ENCODE measurements at places on chromosomes 2 and 18.

- no peak for DNase-seq
These were observed 150.4 kb downstream of the TMEM163 start for GRCh38 chr2:134568413-134568812.

- DNase-seq = no peak
These were observed 1586.8 kb upstream of the ACVR2A start for GRCh38 chr2:146258071-146258470.

DNA sequence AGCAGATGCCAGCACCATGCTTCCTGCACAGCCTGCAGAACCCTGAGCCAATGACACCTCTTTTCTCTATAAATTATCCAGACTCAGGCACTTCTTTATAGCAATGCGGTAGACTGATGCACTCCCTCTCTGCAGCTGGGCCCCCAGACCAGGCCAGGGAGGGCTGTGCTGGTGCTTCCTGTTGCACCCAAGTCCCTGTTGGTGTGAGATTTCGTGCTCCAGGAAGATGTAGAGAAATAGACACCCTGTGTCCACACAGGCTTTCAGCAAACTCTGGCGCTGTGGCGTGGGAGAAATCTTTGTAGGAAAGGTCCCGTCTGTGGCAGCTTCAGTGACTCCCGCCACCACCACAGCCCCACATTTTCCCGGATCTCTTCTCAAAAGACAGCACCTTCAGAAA, 572.2 kb downstream of the GALR1 start:
- DNase-seq = no peak

- DNase-seq = no peak
These were observed 207.7 kb downstream of the TNS1 start for GRCh38 chr2:217795067-217795466.

DNA sequence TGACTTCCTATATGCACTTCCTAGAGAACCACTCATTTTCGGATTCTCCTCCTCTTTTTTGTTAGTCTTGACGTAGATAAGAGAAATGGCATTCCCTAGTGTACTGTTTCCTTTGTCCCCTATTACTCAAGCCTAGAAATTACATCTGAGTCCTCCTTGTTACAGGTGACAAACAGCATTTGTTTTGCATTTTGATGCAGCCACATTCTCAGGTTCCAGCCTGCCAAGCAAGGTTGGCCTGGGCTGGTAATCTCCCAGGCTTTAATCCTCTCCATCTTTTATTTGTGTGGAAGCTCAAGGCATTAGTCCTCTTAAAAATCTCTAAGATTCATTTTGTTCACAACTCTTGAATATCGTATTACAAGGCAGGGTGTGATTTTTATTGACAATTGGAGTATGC, 318.0 kb upstream of the NRP2 start:
- no peak for DNase-seq

- no peak for DNase-seq
These were observed 476.1 kb downstream of the LPIN1 start for GRCh38 chr2:12222554-12222953.

- no peak for DNase-seq
These were observed 57.4 kb downstream of the CCBE1 start for GRCh38 chr18:59639821-59640220.

- no peak for DNase-seq
These were observed 322.0 kb downstream of the SUCLG1 start for GRCh38 chr2:84137034-84137433.

- no peak for DNase-seq
These were observed 8.6 kb downstream of the CLIP4 start for GRCh38 chr2:29123617-29124349.

- no peak for DNase-seq
These were observed 45.4 kb upstream of the SMIM21 start for GRCh38 chr18:75472906-75473305.

DNA sequence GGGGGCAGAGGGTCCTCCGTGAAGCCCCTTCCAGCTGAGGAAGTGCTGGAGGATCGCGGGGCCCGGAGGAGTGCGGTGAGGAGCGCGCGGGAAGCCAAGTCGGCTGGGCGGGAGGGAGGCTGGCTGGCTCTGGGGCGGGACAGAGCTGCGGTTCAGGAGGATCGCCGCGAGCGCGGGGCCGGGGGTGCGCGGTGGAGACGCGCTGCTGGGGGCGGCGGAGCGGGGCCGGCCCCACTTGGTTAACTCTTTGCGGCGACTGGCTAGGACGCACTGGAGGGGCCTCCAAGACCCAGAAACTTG, 464 bp downstream of the CYBRD1 start:
- no peak for DNase-seq

DNA sequence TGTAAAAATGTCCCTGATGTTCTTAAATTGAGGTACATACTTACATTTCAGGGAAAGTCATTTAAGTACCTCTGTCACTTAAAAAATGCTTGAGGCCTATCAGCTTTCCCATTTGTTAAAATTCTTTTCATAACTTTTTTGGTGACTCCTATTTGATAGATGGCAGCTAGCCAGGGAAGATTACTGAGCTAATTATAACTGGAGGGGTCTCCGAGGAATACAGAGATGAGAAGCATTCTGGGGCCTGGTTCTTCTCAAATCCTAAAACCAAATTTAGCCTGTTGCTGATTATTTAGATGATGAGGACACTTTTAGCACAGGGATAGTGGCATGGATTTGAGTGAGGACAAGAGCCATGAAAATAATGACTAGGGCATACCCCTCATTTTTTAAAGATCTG, 4.8 kb downstream of the UGP2 start:
- no peak for DNase-seq

DNA sequence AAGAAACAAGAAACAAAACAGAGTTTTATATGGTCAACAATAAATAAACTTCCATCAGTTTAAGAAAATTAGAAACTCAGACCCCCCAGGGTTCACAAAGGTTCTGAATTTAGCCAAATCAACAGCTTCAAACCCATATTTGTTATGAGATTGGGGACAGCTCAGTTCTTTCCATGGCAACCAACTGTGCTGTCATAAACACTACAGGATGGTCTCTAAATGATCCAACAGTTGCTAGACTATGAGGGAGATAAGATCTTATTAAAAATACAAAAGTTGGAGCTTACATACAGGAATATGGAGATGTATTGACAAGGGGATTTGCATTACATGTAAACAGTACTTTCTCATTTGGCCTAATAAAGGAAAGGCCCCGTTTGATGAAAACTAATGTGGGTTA, 154.6 kb upstream of the CTAGE1 start:
- no peak for DNase-seq

GRCh38 chr18:11689669-11690565, 853 bp downstream of the GNAL start:
- DNase-seq = no peak

DNA sequence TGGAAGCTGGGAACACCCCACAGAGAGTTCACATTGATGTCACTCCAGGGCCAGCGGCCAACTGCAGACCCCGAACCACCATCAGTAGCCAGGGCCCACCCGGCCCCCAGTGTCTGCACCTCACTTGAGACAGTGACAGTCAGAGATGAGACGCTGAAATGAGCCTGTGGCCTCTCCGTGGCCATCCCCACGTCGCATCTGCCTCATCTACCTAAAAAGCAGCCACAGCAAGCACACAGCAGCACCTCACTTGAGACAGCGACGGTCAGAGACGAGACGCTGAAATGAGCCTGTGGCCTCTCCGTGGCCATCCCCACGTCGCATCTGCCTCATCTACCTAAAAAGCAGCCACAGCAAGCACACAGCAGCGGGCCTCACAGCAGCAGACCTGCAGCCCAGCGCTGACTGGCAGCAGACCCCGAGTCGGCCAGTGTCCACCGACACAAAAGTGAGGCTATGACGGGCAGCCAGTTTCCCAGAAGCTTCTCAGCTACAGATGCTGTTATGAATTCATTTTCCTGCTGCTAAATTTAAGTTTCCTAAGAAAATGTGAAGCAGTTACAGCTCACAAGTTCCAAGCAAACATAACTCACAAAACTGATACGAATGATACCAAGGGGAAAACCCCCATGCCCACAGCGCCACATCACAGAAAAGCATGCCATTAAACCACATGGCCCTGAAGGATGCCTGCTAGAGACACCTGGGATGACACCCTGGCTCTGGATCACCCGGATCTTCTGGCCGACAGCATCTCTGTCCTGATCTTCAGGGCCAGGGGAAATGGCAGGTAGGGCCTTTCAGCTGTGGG, 27.7 kb downstream of the SNORC start:
- DNase-seq = no peak

DNA sequence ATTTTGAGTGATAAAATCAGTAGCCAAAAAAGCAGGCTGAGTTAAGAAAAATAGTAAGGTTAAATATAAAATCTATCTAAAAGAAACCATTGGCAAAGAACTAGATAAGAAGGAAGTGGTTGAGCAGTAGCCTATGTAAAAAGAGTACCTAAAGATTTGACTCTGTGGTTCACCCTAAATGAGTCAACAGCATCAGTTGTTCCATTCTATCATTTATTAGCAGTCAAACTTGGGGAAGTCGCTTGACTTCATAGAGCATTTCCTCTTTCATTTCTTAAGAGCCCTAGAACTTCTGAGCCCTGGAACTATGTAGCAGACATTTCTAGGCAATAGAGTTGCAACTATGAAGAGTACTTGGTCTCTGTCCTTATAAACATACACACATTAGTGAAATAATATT, 381.7 kb downstream of the NUP35 start:
- DNase-seq = no peak

DNA sequence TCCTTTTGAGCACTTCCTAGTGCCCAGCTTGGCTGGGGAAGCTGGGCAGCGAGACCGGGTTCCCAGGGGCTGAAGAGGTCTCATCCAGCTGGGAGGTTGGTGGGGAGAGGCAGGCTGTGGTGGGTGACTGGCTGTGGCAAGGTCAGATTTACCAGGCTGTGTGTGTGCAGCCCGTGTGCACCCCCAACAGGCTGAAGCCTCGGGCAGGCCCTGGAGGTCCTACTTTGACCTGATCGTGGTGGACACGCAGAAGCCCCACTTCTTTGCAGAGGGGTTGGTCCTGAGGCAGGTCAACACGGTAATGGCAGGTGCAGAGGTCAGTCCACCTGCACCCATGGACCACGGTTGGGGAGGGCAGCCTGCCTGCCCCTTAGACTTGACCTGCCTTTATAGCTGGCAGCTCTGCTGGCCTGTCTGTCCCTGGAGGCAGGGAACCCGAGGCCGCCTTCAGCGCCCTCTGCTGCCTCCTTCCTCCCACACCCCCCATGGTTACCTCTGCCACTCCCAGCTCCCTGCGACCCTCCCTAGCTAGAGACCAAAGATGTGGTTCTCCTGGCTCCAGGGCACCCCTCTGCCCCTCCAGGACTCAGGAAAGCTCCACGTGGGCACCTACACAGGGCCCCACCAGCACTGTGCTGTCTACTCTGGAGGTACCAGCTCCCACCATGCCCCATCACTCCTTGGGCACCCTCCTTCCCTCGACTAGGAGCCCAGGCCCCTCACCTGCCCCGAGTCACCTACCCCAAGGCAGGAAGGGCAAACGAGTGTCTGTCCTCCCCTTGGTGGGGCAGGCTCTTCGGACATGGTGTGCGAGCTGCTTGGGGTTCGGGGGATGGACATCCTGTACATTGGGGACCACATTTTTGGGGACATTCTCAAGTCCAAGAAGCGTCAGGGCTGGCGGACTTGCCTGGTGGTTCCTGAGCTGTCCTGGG, 4.0 kb downstream of the NT5DC4 start:
- DNase-seq = no peak

DNA sequence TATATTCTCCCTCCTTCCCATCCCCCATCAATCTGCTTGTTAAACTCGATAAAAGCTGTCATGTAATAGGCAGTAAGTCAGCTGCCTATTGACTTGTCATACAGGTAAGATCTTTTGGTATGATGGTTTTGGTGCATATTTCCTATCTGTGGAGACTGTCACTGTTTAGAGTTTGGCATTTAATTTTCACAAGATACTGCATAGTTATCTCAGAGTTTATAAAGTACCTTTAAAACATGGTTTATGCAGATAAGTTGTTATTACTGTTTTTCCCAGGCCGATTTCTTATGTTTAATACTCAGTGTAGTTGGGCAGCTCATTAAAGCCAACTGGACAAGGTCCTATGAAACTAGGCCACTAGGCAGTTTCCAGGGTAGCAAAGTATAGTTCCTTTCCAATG, 222.1 kb downstream of the GALNT13 start:
- no peak for DNase-seq

GRCh38 chr2:1675633-1676032, 68.7 kb downstream of the PXDN start:
- no peak for DNase-seq

DNA sequence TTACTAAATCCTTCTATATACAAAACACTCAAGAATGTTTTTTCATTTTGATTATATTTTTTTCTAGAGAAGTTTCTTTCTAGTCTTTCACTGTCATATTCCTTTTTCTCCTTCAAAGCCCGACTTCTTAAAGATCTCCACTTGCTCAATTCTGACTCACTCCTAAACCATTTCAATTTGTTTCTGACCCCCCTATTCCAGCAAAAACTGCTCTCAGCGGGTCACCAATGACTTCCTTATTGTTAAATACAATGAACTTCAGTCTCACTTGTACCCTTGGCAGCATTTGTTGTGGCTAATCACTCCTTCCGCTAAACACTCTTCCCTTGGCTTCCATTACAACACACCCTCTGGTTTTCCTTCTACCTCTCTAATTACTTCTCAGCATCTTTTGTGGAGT, 111.1 kb upstream of the RBBP8 start:
- no peak for DNase-seq

GRCh38 chr2:205482399-205483081, 199.8 kb upstream of the NRP2 start:
- DNase-seq = no peak

DNA sequence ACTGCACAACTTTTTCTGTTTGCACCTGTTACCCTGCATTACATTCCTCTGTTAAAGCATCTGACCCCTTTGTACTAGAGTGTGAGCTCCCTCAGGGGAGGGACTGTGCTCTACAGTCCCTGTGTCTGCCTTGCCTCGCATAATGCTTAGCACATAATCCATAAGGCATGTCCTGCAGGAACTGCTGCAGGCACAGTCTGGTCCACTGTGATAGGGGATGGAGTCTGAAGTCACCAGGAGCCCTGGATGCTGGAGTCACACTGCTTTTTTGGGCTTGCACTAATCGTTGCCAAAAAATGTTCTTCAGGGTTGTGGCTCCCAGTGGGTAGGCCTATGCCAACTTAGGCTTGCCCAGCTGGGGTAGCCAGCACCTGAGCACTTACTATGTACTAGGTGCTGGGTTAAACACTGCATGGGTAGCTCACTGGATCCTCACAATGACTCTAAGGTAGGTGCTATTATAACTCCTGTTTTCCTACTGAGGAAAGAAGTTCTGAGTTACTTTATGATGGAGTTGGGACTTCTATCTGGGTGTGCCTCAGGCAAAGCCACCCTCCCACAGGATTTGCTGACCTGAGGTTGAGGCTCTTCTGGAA, 33.3 kb downstream of the COPS7B start:
- DNase-seq = no peak

GRCh38 chr2:33494155-33494779, 17.8 kb downstream of the RASGRP3 start:
- DNase-seq = no peak

GRCh38 chr2:179377296-179377695, 112.7 kb upstream of the SESTD1 start:
- DNase-seq = no peak

DNA sequence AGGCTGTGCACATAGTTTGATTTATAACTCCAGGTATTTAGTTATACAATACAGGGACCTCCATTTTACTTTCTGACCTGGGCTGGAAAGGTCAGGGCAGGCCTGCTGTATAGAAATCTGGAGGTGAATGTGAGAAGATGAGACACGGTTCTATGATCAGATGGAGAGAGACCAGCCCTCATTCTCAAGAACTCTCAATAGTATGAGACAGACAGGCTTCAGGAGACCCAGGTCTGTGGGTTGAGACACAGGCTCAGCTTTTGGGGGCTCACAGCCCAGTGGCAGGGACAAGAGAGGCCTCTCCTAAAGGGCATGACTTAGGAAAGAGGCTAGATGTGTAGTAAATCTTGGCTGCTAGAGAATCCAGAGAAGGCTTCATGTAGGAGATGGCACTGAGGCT, 719 bp upstream of the ATP6V1B1 start:
- DNase-seq = no peak

GRCh38 chr2:147288131-147288530, 556.7 kb upstream of the ACVR2A start:
- DNase-seq = no peak

Measured in NCI-H2029 treated with DMSO at 0.1 percent for 48 hours (cell line).